Body of pancreas (tissue), 4 donors: ENCODE measurements at places on chromosomes 4 and X.
A peak's percentile ranks its signal among the peaks of the same experiment; 100 is the strongest.

GRCh38 chrX:128759745-128760144, 707.5 kb upstream of the ACTRT1 start:
- H3K4me1 ChIP-seq: no peaks in the 10 kb centered on the region
- no peaks in the 10 kb centered on the region for H3K27me3 ChIP-seq
- no peak for DNase-seq

- no peak for DNase-seq
- H3K4me3 ChIP-seq: no peak overlapping the region
- H3K4me1 ChIP-seq: no peaks in the 10 kb centered on the region
- no peaks in the 10 kb centered on the region for H3K27me3 ChIP-seq
Measured at GRCh38 chr4:9812501-9813340, 31.3 kb downstream of the DRD5 start.

- H3K4me3 ChIP-seq: no peak overlapping the region
- DNase-seq: no peak
- no peaks in the 10 kb centered on the region for H3K36me3 ChIP-seq
Measured at GRCh38 chr4:184814686-184815045, 11.1 kb downstream of the ACSL1 start.

GRCh38 chrX:12405306-12405705, 267.0 kb downstream of the FRMPD4 start:
- H3K36me3 ChIP-seq: no peaks in the 10 kb centered on the region
- no peak for DNase-seq
- no peak overlapping the region for H3K4me3 ChIP-seq
- H3K27me3 ChIP-seq: no peaks in the 10 kb centered on the region
- H3K27ac ChIP-seq: no peak overlapping the region

GRCh38 chrX:108332281-108332680, 105.9 kb downstream of the COL4A6 start:
- no peak overlapping the region for H3K27ac ChIP-seq
- H3K27me3 ChIP-seq: no peaks in the 10 kb centered on the region
- no peak overlapping the region for H3K4me3 ChIP-seq
- no peaks in the 10 kb centered on the region for H3K36me3 ChIP-seq

- no peak overlapping the region for H3K4me3 ChIP-seq
- no peaks in the 10 kb centered on the region for H3K27me3 ChIP-seq
- peak; percentile 42 for DNase-seq
- H3K27ac ChIP-seq: no peak overlapping the region
Measured at GRCh38 chrX:3811331-3812311, 98.2 kb upstream of the PRKX start.
